ENCODE measurements at places on chromosomes 11 and 22.

GRCh38 chr11:121606354-121606753, 153.6 kb upstream of the SORL1-AS1 start:
- DNase-seq = no peak

DNA sequence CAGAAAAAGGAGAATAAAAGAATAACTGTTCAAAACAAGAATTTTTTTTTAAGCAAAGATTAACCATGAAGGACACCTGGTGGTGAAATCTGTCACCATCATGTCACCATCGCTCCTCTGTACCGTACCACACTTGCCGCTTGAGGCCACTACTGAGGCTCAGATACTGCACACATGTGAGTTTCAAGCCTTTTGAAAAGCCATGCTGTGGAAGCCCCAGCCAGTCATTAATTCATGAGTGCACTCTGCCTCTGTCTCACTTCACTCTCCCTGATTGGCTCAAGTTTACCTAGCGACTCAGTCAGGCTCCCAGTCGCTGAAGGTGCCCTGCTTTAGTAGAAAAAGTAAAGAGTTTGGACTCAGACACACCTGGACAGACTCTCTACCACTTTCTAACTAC, 6.6 kb upstream of the MS4A12 start:
- peak; percentile 69 for DNase-seq

- DNase-seq = no peak
Measured at GRCh38 chr11:119683783-119684182, 45.2 kb downstream of the NECTIN1 start.

DNA sequence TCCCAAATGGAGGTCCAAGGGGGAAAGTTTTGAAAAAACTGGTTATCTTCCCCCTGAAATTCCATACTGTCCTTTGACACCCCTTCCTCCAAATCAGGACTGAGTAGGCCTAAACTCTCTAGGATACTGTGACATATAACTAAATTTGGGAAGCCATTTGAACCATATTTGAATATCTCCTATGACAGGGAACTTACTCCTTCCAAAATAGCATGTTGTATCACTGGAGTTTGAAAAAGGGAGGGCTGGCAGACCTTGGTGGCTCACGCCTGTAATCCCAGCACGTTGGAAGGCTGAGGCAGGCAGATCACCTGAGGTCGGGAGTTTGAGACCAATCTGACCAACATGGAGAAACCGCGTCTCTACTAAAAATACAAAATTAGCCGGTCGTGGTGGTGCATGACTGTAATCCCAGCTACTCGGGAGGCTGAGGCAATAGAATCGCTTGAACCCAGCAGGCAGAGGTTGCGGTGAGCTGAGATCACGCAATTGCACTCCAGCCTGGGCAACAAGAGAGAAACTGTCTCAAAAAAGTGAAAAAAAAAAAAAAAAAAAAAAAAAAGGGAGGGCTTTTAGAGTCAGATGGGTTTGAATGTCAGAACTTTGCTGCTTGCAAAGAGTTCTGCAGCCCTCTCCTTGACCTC, 42.4 kb downstream of the PIK3C2A start:
- DNase-seq = no peak

- peak; percentile 15 for DNase-seq
Measured at GRCh38 chr11:117273550-117274289, 17.4 kb upstream of the BACE1-AS start.

GRCh38 chr11:10514202-10514601, 26.8 kb downstream of the RNF141 start:
- no peak for DNase-seq

- DNase-seq = no peak
Measured at GRCh38 chr22:22406445-22407027, 102.0 kb downstream of the ZNF280B start.

GRCh38 chr11:82775736-82776346, 42.2 kb upstream of the FAM181B start:
- peak; percentile 36 for DNase-seq

GRCh38 chr22:17257121-17258001, 38.1 kb upstream of the ADA2 start:
- DNase-seq = no peak

- no peak for DNase-seq
Measured at GRCh38 chr11:130689222-130689908, 226.9 kb downstream of the SNX19 start.

DNA sequence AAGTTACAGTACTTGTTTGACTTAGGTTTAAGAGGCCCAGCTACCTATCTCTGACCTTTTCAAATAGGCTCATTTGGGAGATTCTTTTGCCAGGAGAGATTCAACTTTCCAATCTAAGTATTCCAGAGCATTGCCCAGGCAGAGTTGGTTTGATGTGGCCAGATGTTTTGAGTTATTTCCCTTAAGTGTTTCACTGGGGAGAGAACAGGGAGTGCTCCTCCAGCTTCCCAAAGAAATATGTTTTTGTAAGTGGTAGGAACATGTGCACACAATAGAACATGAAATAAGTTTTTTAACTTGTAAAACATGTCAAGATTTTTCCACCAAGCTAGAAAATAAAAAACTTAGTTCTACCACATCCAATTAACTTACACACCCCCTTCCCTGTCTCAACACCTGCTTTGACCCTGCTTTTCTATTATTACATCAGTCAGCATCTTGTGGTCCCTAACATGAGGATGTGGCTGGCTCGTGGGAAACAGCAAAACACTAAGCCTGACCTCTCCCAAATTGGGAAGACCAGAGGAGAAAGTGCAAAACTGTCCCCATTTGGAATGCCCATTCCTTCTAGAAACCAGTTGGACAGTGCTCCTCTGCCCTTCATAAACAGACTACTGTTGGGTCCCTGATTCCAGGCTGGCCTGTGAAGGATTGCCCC, 70.4 kb upstream of the RASSF10 start:
- DNase-seq = no peak

DNA sequence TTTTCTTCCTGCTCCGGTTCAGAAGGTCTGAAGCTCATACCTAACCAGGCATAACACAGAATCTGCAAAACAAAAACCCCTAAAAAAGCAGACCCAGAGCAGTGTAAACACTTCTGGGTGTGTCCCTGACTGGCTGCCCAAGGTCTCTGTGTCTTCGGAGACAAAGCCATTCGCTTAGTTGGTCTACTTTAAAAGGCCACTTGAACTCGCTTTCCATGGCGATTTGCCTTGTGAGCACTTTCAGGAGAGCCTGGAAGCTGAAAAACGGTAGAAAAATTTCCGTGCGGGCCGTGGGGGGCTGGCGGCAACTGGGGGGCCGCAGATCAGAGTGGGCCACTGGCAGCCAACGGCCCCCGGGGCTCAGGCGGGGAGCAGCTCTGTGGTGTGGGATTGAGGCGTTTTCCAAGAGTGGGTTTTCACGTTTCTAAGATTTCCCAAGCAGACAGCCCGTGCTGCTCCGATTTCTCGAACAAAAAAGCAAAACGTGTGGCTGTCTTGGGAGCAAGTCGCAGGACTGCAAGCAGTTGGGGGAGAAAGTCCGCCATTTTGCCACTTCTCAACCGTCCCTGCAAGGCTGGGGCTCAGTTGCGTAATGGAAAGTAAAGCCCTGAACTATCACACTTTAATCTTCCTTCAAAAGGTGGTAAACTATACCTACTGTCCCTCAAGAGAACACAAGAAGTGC, 661 bp upstream of the MALAT1 start:
- DNase-seq = peak; percentile 76

DNA sequence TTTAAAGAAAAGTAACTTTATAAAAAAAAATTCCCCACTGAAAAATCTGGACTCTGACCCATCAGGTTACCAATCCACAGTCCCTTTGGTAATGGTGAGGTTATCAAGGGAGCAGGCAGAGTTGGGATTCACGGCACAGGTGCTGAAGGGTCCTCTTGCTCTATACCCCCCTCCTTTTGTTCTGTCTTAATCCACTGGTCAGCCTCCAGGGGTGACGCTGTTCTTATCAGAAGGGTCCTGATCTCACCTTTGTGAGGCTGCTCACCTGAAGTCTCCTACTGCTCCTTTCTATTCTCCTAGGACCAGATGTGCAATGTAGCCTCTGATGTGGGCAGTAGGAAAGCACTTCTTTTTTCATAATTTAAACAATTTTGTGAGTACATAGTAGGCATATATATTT, 80.6 kb upstream of the E2F8 start:
- no peak for DNase-seq

- no peak for DNase-seq
Measured at GRCh38 chr11:76665172-76665571, 5.4 kb downstream of the LRRC32 start.

DNA sequence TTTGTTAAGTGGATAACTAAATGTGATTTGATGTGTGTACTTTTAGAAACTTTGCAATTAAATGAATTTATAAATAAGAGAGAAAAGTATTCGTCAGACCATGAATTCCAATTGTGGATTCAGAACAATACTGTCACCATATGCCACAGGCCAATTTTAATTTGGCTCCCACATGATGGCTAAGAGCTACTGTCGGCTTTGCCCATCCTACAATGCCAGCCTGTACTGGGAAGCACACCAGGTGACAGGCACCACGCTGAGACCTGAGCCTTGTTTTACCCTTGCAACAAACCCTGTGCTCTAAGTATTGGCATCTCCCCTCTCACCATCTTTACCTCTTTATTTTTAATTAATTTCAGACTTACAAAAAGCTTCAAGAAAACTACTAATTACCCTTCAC, 14.0 kb downstream of the RAB30 start:
- DNase-seq = no peak

- DNase-seq = no peak
Measured at GRCh38 chr11:95284057-95285052, 53.4 kb upstream of the SESN3 start.

DNA sequence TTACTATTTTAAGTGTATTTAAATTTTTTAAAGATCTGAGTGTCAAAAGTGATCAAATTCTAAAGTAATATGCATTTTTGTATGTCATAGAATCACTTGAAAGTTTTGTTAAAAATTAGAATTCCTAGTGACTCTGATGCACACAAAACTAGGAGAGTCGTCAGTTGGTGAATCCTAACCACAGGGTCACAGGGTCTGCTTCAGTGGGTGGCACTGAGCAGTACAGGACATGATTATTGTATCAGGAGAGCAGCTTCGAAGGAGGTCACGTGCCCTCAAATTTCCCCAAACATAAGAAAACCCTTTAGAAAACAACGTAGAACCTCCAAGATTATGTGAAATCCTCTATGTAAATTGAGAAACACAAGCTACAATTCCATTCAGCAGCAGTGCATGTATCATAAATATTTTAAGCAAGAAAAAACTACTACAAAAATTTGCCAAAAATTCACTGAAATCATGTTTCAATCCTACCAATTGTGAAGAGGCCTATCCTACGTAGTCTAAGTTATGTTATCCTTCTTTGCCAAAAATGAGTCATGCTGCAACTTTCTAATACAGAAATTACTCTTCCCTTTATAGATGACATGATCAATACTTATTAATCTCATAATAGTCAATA, 323.6 kb downstream of the AASDHPPT start:
- no peak for DNase-seq

- no peak for DNase-seq
Measured at GRCh38 chr22:26579331-26579886, 10.5 kb downstream of the TPST2 start.

DNA sequence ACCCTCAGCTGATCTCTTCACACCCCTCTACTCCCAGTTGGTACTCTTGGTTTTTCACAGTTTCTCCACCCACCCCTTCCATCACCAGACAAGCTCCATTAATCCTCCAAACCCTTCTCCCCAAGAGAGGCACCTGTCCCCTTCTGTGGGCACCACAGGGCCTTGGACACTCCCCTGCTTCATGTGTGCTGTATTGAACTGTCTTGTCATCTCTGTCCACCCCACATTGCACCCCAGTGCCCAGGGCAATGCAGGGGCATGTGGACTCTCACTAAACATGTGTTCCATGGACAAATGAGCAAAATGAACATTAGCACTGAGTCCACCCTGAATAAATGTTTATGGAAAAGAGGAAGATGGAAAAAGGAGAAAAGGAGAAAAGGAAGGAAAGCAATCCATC, 181.4 kb downstream of the BCR start:
- DNase-seq = no peak

Data from NCI-H82 (cell line).